HS-27A (cell line): ENCODE measurements at places on chromosomes 2 and 18.

GRCh38 chr2:127453392-127454171 lies 35.4 kb downstream of the PROC start:
- peak; percentile 24 for DNase-seq

GRCh38 chr2:10067330-10067729 lies 12.9 kb downstream of the CYS1 start:
- no peak for DNase-seq

GRCh38 chr2:217739741-217740140 lies 263.1 kb downstream of the TNS1 start:
- DNase-seq: no peak

GRCh38 chr2:168809537-168809936 lies 7.1 kb downstream of the NOSTRIN start:
- DNase-seq: no peak

GRCh38 chr2:127404466-127405254 lies 13.6 kb upstream of the PROC start:
- no peak for DNase-seq

DNA sequence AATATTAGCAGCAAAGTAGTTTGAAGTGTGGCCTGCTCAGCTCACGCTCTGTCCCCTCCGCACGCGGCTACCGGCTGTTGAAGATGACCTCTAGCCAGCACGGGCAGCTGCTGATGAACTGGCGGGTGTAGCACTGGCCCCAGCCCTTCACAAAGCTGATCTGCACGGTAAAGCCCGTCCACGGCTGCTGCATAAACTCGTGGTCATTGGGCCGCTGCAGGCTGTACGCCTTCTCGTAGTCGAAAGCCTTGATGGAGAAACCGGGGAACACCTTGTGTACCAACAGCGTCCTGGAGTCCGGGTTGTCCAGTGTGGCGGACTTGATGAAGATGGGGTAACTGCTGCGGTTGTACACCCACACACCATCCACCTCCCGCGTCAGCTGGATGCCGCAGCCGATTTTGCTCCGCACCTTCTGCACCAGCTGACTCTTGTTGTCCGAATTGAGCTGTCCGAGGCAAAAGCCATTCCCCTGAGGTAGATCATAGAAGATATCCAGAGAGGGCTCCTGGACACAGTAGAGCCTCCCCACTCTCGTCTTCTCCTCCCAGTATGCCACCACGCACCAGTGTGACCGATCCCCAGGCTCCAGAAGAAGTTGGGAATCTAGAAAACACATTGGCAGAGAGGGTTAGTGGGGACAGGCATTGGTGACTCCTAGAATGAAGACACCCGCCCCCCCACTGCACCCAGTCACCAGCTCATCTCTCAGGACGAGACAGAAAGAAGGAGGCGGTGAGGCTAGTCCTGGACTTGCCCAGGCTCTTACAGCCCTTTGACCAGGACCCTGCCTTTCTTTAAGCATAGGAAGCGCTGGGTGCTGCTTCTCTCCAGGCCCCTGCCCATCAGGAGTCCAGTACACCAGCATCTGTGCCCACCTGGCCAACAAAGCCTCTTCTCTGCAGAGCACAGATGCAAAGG lies 29.2 kb downstream of the SMAD7 start:
- no peak for DNase-seq

GRCh38 chr2:239717706-239718105 lies 307.4 kb downstream of the NDUFA10 start:
- no peak for DNase-seq

- DNase-seq: no peak
These were observed 297.1 kb downstream of the TMX3 start for GRCh38 chr18:68417826-68418225.

GRCh38 chr2:120436885-120437603 lies 91.1 kb downstream of the INHBB start:
- DNase-seq: no peak

- no peak for DNase-seq
These were observed 923.5 kb downstream of the EPHA4 start for GRCh38 chr2:220648628-220649027.

DNA sequence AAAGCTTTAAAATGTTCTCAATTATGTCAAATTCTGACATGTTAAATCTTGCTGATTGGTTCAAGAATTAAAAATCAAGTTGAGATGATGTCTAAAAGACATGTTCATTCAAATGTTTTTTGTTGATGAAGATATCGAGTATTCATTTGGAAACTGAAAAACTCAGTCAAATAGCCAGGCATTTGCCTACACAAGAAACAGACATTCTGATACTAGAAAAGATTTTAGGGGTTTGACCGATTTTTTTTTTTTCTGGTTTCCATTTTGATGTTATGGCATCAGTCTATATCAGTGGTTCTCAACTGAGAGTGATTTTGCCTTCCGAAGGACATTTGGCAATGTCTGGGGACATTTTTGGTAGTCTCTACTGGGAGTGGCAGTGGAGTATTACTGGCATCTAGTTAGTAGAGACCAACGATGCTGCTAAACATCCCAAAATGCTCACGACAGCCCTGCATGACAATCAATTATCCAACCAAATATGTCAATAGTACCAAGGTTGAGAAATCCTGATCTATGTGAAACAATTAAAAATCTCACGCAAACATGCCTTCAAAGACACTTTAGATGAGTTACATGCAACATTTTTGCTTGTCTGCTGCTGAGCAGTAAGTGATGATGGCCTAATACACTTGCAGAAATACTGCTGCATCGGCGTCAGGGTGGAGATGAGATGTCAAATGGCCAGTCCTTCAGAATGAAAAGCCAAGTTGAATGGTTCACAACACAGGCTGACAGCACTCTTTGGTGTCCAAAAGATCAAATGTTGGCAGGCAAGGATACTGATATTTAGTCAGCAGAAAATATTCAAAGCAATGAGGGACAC lies 12.5 kb downstream of the RASGRP3 start:
- DNase-seq: no peak

- DNase-seq: no peak
These were observed 1.5 kb downstream of the PPIG start for GRCh38 chr2:169585673-169586072.

DNA sequence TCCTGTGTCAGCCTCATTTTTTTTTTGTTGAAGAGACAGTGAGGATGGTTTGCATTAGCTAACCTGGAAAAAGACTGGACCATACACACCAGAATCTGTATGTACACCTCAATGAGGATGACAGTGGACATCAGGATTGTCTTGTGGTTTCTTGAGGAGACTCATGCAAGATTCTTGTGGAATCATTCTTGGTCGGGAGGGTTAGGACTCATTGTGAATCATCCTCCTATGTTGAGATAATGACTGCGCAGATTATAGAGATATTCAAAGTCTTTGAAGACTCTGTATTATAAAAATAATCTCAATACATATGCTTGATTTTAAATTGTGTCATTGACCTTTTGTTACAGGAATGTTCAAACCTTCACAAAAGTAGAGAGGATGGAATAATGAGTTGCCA lies 49.1 kb upstream of the DOCK10 start:
- DNase-seq: peak; percentile 46
